ENCODE measurements at places on chromosomes 1 and 21. TPM values are rescaled to one million over a fixed set of nuclear protein-coding genes. Genes with fewer than 3 reads are reported as not detected.

PCNT gene
- 18.4 TPM for total RNA-seq

DIRAS3 gene
- 0.94 TPM for total RNA-seq

- no peak for DNase-seq
These were observed 66.4 kb downstream of the LRRC8D start for GRCh38 chr1:89887270-89887669.

GRCh38 chr21:38139380-38140168 is 117.2 kb upstream of the KCNJ15 start:
- no peak for DNase-seq

GRCh38 chr1:70948396-70949017 is 99.1 kb downstream of the PTGER3 start:
- no peak for DNase-seq

DNA sequence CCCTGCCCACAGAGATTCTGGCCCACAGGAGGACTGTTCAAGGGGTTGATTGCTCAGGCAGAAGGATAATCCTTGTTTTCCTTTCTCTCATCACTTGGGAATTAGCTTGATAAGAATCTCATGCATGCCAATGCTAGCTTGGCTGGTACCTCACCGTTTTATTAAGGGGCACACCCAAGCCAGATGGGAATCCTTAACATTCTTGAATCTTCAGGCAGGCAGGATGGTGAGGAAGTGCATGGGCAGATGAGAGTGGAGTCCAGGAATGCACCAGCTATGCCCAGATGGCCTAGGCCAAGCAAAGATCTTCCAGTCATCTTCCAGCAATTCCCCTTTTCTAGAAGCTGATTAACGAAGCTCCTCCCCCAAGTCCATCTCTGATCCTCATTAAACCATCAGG is 4.1 kb upstream of the LCE7A start:
- DNase-seq, result no peak

GRCh38 chr1:5649795-5650194 is 342.4 kb downstream of the NPHP4 start:
- DNase-seq, result no peak

DNA sequence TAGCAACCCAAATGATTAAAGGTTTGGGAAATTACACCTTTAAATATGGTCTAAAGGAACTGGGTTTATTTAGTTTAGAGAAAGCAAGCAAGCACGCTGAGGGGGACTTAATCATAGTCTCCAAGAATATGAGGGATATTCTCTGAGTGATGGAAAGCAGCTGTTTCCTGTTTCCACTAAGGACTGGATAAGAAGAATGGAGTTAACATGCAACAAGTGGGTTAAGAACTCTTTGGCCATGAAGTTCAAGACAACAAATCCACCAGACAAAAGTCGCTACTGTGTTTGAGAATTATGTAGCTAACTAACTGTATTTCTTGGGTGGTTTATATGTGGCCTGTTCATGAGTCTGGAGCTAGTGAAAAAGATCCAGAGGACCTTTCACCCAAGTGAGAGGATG is 85.7 kb downstream of the TGFB2 start:
- DNase-seq, result no peak

- DNase-seq, result no peak
These were observed 106.0 kb downstream of the ADAMTS1 start for GRCh38 chr21:26739189-26739588.
